ENCODE measurements at places on chromosomes 5 and 9.

DNA sequence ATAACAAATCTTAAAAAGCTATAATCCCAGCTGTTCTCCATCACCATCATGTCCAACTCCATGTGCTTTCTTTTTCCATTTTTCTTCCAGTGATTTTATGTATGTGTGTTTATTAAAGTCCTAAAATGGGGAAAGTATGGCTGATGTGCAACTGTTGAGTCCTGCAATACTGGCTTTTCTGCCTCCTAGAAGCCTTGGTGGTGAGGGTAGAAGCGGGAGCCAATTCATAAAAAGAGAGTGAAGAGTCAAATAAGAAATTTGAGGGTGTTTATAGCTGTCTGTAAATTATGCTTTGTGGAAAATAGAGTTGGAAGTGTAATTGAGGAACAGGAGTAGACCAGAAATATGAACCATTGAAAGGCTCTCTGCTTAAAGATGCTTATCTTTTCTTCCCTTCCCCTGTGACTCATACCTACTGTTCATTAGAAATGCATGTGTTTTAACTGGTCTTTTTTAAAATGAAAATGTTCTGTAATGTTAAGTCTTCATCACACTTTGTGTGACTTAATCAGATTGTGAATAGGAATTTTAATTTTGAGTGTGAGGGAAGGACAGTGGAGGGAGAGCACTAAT lies 80.1 kb downstream of the ZCCHC7 start:
- H3K4me1 ChIP-seq = peaks cover 9% of the 10 kb centered on the region
- no peak overlapping the region for H3K4me3 ChIP-seq
- no peak for DNase-seq
- H3K27ac ChIP-seq = no peak overlapping the region

GRCh38 chr5:135225856-135226560 lies 173.0 kb downstream of the MACROH2A1 start:
- H3K36me3 ChIP-seq = no peaks in the 10 kb centered on the region
- H3K27me3 ChIP-seq = no peaks in the 10 kb centered on the region
- H3K4me1 ChIP-seq = peaks cover 30% of the 10 kb centered on the region
- H3K27ac ChIP-seq = no peak overlapping the region

DNA sequence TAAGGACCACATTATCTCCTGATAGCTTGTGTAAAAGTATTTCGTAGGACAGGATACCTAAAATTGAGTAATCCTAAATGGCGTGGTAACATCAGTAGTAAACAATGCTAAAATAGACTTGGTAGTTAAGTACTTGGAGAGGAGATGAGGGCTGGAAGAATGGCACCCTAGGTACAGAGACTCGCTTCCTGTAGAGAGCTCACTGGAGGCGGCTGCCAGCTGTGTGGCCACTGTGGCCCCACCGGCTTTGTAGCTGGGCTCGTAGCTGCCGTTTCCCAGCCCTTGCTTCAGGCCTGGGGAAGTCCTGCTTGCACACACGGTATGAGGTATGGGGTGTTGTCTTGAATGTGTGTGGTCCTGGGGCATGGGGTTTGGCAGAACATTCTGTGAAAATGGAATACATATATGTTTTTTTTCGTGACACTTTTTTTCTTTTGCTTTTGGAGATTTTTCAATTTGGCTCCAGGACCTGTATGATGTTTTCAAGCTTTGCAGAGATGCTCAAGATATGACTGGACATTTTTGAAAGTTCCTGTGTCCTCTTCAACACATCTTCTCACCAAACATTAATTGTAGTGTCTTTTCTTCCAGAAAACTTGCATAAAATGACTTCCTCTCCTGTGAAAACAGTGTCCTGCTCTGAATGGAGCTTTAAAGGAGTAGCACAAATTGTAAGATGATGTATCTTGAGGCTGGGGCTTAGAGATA lies 58.0 kb downstream of the RCL1 start:
- H3K36me3 ChIP-seq = peaks cover 34% of the 10 kb centered on the region
- peak overlapping the region; percentile 30 for H3K27ac ChIP-seq
- no peaks in the 10 kb centered on the region for H3K27me3 ChIP-seq
- DNase-seq = no peak

- no peak overlapping the region for H3K4me3 ChIP-seq
- no peak for DNase-seq
- no peaks in the 10 kb centered on the region for H3K36me3 ChIP-seq
- H3K27ac ChIP-seq = no peak overlapping the region
- no peaks in the 10 kb centered on the region for H3K4me1 ChIP-seq
- H3K27me3 ChIP-seq = no peaks in the 10 kb centered on the region
Observed at GRCh38 chr9:100756217-100756616, 178.3 kb downstream of the CAVIN4 start.

- DNase-seq = no peak
- no peak overlapping the region for H3K27ac ChIP-seq
- H3K4me3 ChIP-seq = no peak overlapping the region
- H3K27me3 ChIP-seq = no peaks in the 10 kb centered on the region
Observed at GRCh38 chr5:14261856-14262611, 118.9 kb downstream of the TRIO start.

DNA sequence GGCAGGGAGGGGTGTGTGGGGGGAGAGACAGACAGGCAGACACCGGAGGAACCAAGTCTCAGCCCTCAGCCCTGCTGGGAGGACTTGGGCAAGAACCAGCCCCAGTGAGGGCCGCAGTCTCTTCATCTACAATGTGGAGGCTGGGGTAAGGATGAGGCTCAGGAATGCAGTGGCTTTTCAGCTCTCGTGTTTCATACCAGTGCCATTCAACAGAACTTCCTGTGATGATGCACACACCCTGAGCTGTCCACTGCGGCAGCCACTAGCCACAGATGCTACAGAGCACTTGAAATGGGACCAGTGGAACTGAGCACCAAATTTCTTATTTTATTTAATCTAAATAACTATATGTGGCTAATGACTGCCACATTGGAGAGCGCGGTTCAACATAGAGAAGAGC lies 10.7 kb downstream of the CAMK2A start:
- H3K27me3 ChIP-seq = no peaks in the 10 kb centered on the region
- no peak for DNase-seq
- H3K27ac ChIP-seq = no peak overlapping the region
- H3K4me3 ChIP-seq = no peak overlapping the region
